ENCODE measurements at places on chromosomes 16 and 17.

GRCh38 chr17:14738652-14738988 is 437.7 kb downstream of the HS3ST3B1 start:
- DNase-seq = no peak

GRCh38 chr16:74078511-74079231 is 217.9 kb upstream of the PSMD7 start:
- no peak for DNase-seq

- DNase-seq = peak; percentile 67
Observed at GRCh38 chr16:49556606-49557446, 183.2 kb downstream of the C16orf78 start.

DNA sequence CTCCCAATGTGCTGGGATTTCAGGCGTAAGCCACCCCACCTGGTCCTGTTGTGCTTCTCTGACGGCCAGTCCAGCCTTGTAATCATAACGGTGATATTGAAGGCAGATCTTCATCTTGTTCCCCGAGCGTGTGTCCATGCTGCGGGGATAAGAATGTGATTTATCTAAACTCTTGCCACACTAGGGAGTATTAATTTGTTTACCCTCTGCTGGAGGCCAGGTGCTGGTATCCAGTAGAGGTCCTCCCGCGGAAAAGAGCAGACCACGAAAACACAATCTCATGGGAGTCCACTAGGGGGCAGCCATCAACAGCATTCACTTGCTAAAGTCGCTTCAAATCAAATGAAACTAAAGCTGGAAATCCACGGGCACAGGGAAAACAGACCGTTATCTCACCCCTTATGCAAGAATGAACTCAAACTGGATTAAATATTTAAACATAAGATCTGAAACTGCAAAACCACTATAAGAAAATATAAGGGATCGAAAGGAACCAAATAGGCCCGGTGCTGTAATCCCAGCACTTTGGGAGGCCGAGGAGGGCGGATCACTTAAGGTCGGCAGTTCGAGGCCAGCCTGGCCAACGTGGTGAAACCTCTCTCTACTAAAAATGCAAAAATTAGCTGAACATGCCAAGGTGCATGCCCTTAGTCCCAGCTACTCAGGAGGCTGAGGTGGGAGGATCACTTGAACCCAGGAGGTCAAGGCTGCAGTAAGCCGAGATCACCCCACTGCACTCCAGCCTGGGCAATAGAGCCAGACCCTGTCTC is 22.3 kb upstream of the RBBP6 start:
- peak; percentile 91 for DNase-seq

DNA sequence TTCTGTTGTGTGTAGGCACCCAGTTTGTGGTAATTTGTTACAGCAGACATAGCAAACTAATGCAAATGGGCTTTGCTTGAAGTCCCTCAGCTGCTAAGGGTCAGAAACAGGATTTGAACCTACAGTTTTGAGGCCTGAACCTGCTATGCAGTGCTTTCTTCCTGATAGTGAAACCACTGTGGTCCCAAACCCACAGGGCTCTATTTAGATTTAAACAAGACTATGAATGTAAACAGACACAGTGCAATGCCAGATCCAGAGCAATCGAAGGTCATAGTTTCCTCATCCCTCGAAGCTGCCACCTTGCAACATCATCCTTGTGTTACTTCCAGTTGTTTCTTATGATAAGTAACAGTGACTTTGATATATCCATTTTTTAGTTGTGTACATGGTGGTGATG is 630.2 kb downstream of the WWOX start:
- DNase-seq = no peak

GRCh38 chr16:64621616-64622015 is 500.2 kb downstream of the CDH11 start:
- no peak for DNase-seq

- DNase-seq = no peak
Observed at GRCh38 chr16:57069635-57070370, 22.6 kb upstream of the CPNE2 start.

- peak; percentile 89 for DNase-seq
Observed at GRCh38 chr16:68792465-68793324, 50.6 kb upstream of the TANGO6 start.

DNA sequence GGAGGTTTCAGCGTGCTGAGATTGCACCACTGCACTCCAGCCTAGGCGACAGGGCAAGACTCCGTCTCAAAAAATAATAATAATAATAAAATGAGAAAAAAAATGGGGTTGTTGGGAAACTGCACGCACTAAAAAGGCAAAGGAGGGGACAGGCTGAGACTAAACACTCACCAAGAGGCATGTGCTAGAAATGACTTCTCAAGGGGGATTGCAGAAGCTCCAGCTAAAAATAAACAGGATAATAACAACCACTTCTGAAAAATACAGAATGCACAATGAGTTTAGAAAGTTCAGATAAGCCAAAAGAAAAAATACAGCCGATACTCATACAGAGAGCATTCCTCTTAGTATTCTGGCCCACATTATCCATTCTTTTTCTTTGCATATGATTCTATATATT is 15.1 kb upstream of the TIMP2 start:
- no peak for DNase-seq

DNA sequence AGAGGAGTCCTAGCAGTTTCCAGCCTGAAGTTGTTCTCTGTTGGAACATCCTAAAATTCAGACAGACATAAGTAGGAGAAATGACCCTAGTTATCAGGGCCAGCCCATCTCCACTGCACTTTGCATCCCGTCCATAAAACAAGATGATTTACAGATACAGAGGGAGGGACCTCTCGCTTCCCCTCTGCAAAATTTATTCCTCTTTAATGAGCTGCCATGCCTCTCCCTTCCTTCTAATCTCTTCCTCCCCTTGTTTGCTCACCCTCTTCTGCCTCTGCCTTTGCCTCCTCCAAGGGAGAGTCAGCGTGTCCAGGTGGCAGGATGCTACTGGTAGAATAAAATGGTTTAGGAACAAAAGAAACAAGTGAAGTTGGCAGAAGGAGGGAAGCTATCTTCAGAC is 351.3 kb downstream of the SOX9 start:
- no peak for DNase-seq

GRCh38 chr16:10971560-10971961 is 27.2 kb downstream of the CLEC16A start:
- DNase-seq = peak; percentile 92

DNA sequence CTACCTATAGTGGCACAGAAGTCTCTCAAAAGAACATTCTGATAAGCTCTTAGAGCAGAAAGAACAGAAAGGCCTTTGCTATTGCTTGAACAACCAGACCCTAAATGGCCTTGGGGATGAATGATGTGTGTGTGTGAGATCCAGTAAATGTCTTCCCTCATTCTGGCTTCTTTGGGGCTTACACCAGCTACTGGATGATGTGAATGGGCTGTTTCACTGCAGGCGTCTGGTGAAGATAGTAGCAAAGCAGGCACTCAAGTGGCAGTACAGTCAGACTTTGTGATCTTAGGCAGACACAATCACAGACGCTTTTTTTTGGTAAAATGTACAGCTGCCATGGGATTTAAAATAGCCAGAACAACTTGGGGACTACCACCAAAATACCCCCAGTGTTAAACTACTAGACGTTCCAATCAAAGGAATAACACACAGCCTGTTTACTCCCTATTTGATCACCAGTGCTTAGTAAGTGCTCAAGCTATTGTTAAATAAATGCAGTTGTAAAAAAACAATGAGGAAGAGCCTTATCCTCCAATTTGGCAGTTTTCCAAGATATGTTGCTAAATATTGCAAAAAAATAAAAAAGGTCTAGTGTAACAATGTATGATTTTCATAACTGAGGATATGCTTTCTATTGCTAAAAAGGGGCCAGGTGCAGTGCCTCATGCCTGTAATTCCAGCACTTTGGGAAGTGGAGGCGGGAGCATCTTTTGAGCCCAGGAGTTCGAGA is 17.9 kb downstream of the NDUFAB1 start:
- DNase-seq = peak; percentile 82

- DNase-seq = peak; percentile 35
Observed at GRCh38 chr16:13110124-13110796, 208.9 kb downstream of the SHISA9 start.

- DNase-seq = peak; percentile 86
Observed at GRCh38 chr16:20868890-20869289, 31.3 kb downstream of the DCUN1D3 start.

DNA sequence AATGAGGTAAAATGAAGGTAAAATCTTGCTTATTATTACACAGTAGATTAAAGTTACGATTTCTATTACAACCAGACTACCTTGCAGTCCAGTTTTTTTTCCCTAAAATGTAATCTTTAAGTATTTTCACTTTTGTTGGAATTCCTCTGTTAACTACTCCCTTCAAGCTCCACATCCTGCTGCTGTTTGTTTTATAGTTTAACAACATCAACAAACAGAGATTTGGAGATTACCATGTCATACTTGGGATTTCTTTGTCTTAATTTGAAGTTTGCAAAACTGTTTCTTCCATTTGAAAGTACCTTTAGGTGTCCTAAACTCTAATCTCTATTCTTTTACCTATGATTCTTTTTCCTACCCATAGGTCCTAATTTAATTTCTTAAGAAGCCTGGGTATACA is 83.3 kb downstream of the ABHD15 start:
- DNase-seq = no peak

GRCh38 chr16:46828943-46829342 is 2.0 kb downstream of the C16orf87 start:
- no peak for DNase-seq

GRCh38 chr17:45310380-45311324 is 6.2 kb downstream of the MAP3K14 start:
- no peak for DNase-seq

DNA sequence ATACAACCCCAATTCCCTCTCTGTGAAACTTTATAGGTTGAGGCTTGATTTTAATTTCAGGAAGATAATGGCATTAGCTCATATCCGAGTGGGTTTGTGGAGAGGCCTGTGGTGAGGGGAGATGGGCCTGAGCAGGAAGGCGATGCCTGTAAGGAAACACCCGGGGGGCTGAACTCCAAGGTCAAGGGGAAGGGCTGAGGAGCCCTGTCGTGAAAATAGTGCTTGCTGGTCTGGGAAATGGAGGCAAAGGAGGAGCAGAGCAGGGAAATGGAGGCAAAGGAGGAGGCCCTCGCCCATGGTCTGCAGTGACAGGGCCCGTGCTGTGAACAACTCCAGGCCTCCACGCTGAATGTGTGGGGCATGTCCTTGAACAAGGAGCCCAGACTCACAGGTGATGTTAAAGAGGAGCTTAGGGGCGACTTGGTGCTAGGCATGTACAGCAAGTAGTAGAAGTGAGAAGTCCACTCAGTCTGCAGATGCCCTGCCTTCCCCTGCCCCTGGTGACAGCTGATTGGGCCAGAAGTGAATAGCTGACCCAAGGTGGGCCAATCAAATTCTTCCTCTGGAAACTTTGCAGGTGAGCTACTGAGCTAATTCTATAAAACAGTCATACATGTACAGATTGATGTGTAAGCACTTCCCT is 38.1 kb downstream of the MRPS23 start:
- no peak for DNase-seq

- no peak for DNase-seq
Observed at GRCh38 chr17:32484041-32484461, 2.7 kb upstream of the CDK5R1 start.

GRCh38 chr17:36534840-36535668 is at the start of the genes MYO19 and PIGW:
Gene MYO19 (minus strand): TSS chr17:36534868. CDS start chr17:36532538, 2,330 bp downstream.
Gene PIGW (plus strand): TSS chr17:36534987. CDS start chr17:36537102, 2,115 bp downstream.
- peak; percentile 88 for DNase-seq

- no peak for DNase-seq
Observed at GRCh38 chr16:87555647-87556046, 46.7 kb upstream of the JPH3 start.
